Activated CD4-positive, alpha-beta T cell treated with anti-CD3 and anti-CD28 coated beads, Interleukin-2, amount 50 U/mL, for 24 hours (primary cell): ENCODE measurements at places on chromosomes 1 and 21.

DNA sequence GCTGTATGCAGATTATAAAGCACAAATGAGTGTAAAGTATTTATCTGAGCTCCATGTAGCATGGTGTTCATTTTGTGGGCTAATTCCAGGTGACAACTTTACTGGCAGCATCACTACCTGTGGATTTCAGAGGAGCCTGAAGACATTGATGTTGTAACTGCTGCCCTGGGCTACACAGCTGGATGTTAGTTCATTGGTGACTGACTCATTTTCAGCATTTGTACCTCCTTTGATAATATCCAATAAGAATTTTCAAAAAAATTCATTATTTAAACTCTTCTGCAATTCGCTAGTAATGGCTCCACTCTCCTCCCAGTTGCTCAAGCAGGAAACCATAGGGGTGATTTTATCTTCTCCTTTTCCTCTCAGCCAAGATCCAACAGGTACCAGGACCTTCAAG lies 37.3 kb upstream of the HSD3B1 start:
- DNase-seq, result no peak

DNA sequence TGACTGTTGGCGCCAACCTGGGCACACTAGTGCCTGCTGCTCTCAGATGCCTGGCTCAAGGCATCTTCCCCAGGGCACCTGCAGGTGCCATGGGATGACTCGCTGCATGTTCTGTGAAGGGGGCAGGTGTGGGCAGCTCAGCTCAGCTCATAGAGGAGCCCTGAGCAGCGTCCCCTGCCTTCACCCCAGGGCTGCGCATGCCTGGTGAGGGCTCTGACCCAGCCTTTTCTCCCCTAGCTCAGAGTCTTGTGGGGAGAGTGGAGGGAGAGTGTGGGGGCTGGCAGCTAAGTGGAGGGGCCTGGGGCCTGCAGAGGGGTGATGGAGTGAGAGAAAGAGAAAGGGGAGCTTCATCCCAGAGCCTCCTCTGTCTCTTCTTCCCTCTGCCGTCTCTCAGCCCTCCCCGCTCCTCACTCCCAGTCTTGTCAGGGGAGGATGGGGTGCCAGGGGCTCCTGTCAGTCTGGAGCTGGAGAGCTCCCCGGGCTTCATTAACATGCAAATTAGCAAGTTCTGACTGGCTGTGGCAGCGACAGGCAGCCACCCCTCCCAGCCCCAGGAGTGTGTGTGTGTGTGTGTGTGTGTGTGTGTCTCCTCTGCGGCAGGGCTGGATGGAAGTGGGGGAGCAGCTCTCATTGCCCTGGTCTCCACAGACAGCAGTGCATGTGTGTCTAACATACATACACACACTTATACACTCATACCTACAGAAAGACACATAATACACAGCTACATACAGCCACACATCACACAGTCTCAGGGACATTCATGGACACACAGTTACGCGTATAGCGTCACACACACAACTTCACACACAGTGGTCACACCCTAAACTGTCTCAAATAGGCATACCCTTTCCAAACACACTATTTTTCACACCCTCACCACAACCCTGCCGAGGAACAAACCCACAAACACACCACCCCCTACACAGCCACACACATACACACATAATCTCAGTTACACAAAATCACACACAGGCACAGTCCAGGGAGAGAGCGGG lies 34.0 kb downstream of the FOXO6 start:
- no peak for DNase-seq

- no peak for DNase-seq
These were observed 6.8 kb upstream of the IL24 start for GRCh38 chr1:206890125-206891060.

GRCh38 chr1:19325368-19325957 lies 13.3 kb downstream of the SLC66A1 start:
- DNase-seq, result no peak

- peak; percentile 52 for DNase-seq
These were observed 39.6 kb upstream of the LDLRAP1 start for GRCh38 chr1:25503551-25504426.

DNA sequence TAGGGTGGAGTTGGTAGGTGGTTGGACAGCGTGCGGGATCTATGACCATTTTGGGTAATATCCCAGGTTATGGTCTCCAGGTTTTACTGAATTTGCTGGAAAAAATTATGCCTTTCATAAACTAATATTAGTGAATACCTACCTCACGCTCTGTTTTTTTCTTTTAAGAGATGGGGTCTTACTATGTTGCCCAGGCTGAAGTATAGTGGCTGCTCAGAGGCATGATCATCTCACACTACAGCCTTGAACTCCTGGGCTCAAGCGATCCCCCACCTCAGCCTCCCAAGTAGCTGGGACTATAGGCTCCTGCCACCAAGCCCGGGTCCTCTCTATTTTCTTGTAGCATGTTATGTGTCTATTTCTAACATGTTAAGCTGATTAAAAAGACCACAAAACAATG lies 100.2 kb downstream of the RHOU start:
- DNase-seq, result no peak

- no peak for DNase-seq
These were observed 43.9 kb downstream of the NAV1 start for GRCh38 chr1:201582705-201583442.

DNA sequence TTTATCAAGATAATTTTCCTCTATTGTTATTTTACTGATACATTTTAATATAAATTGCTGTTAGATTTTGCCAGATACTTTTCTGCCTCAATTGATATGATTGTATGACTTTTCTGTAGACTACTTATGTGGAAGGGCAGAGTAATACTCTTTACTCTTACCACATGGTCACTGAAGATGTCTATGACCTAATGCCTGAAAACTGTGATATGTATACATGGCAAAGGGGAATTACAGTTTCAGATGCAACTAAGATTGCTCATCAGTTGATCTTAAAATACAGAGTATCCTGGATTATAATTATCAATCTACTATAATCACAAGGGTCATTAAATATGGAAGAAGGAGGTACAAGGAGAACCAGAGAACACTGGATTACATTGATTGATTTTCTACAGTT lies 1528.0 kb downstream of the BRINP3 start:
- no peak for DNase-seq

- DNase-seq, result no peak
These were observed 9.8 kb downstream of the FRRS1 start for GRCh38 chr1:99756598-99756997.

GRCh38 chr1:44894591-44894990 lies 51.5 kb upstream of the PTCH2 start:
- DNase-seq, result no peak

DNA sequence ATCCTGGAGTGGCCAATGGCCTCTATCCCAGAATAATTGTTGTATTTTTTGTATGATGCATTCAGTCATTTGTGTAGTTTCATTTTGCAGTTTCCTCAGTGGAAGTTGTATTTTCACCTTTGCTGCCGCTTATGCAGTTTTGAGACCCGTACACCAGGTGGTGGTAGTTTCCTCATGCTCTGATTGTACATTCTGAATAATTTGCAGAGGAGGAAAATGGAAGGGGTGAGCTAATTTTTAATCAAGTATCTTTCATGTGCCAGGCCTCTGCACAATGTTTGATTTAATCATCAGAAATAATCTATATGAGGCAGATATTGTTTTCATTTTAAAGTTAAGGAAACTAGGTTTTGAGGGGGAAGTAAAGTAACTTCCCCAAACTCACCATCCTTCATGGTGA lies 29.5 kb downstream of the HLX start:
- no peak for DNase-seq

- DNase-seq, result no peak
These were observed 185.5 kb upstream of the ZC3H12A start for GRCh38 chr1:37288900-37289299.

DNA sequence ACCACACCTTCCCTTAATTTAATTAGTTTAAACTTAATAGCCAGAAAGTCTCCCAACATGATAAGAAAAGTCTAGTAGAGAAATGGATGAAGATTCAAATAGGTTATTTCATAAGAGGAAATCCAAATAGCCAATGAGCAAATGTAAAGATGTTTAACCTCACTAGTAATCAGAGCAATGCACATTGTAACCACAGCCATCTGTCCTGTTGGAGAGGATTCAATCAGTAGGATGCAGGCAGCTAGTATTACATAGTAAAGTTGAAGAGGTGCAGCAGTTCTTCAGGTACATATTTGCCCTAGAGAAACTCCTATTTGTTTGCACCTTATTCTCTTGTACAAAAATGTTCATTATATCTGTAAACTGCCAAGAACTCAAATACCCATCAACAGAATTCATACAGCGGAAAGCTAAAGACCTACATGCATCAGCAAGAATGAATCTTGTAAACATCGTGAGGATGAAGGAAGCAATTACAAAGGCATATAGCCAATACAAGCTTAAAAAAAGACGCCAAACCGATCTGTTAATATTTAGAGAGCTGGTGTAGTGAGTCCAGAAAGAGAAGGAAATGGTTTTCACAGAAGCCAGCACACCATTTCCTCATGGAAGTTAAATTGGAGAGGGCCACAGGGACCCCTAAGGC lies 27.9 kb downstream of the DIP2A start:
- DNase-seq, result no peak

- DNase-seq, result no peak
These were observed 173.3 kb downstream of the SEC16B start for GRCh38 chr1:177796561-177796960.

DNA sequence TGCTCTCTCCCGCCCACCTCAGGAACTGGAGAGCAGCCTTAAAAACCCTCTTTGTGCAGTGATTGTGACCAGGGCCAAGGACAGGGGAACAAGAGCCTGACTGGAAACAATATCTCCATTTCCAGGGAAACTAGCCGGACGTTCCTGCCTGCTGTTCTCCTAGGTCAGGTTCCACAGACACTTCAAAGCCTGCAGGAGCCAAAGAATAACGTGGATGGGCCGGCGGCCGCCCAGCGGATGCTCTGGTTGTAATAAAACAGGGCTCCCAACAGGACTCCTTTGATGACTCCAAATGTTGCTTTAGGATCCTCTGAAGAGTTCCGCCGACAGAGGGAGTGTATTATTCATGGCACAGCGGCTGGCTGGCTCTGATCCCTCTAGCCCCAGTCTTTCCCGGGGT lies 162.2 kb downstream of the PLXNA2 start:
- DNase-seq, result no peak

GRCh38 chr1:67053535-67053784 lies 488 bp downstream of the SLC35D1 start:
- no peak for DNase-seq

GRCh38 chr1:236800623-236801022 lies 5.5 kb downstream of the MTR start:
- no peak for DNase-seq

- DNase-seq, result no peak
These were observed 23.1 kb downstream of the RHEX start for GRCh38 chr1:206075786-206076755.

DNA sequence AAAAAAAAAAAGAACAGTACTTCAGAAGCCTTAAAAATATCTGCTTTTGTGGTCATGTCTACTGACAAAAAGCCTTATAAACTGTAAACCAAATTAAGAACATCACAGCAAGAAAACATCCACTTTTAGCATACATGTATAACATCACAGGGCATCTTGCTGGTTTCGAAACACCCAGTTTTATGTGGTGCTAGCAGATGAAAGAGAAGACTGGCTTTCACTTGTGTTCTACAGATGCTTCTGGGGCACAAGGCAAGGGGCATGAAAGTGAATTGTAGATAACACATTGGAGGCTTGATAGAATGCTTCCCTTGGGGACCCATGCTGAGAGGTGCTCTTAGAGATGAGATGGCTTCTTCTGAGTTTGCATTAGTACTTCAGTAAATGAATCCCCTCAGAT lies 543.7 kb upstream of the PKN2 start:
- no peak for DNase-seq

DNA sequence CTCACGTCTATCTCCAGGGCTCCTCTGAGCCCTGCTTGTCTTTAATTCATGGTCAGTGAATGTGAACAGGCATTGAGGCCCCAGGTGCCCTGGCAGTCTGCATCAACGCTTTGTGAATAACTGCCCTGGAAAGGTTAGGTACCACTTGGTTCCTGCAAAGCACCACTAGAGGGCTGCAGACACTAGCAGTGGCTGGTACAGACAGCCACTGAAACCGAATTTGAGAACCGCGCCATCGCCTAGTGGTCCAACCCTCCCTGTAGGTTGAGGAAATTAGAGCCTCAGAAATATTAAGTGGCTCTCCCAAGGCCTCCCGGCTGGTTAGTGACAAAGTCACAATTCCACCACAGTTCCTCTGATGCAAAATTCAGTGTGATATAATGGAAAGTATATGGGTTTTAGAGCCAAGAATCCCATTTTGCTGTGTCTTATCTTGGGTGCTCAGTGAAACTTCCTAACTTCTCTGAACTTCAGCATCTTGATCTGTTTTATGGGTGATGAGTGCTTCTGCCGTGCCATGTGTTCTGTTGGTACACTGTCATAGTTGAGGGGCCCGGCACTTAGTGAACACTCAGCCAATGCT lies 46.2 kb upstream of the BCL9 start:
- peak; percentile 33 for DNase-seq

GRCh38 chr1:83520797-83521196 lies 478.1 kb downstream of the TTLL7 start:
- no peak for DNase-seq

DNA sequence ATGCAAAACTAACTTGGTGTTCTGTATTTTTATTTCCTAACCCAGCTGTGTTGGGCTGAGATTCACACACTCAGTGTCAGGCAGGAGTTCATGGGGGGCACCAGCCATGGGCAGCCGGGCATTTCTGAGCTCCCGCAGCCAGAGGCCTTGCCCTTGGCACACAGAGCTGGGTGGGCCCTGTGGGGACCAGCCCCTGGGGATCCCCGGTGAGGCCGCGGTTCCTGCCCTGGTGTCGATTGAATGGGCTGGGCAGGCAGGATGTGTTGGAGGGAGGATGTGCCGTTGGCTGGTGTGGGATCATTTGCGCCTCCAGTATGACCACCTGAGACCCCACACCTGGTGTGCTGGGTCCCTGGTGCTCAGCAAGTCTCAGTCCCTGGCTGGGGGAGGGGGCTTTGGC lies 91.0 kb downstream of the PRDM16 start:
- DNase-seq, result no peak

DNA sequence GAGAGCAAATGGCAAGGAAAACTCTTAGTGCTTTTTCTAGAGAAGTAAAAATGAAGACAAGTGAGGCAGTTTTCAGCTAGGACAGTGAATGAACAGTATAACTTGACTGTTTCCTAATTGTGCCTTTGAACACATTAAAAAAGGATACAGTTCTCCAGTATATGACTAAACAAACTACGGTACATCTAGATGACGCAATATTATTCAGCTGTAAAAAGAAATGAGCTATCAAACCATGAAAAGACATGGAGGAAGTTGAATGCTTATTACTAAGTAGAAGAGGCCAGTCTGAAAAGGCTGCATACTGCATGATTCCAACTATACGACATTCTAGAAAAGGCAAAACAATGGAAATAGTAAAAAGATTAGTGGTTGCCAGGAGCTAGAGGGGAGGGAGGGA lies 206.3 kb downstream of the SIPA1L2 start:
- no peak for DNase-seq

- DNase-seq, result no peak
These were observed 2.5 kb downstream of the PDZK1IP1 start for GRCh38 chr1:47187231-47187925.
